GM12891 (cell line): ENCODE measurements at places on chromosomes 2 and 18.

- DNase-seq, result peak; percentile 30
Measured at GRCh38 chr2:119292226-119292625, 68.6 kb downstream of the STEAP3 start.

GRCh38 chr2:175435012-175435411 is 253.5 kb upstream of the ATP5MC3 start:
- DNase-seq, result no peak

GRCh38 chr18:28725876-28726275 is 548.9 kb upstream of the CDH2 start:
- no peak for DNase-seq

DNA sequence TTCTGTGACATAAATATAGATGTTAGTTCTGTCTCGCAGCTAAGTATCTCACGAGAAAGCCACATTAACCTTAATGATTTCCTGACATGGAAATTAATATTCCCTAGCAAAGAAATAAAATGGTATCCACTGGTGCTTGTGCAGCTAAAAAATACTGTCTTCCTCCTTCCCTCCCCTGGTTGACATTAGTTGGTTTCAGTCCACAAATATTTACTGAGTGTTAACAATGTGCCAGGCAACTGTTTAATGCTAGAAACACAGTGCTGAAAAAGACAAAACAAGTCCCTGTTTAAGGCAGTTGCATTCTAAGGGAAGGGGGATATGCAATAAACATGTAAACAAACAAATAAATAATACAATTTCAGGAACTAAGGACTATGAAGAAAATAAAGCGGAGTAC is 44.2 kb upstream of the VPS54 start:
- DNase-seq, result no peak

DNA sequence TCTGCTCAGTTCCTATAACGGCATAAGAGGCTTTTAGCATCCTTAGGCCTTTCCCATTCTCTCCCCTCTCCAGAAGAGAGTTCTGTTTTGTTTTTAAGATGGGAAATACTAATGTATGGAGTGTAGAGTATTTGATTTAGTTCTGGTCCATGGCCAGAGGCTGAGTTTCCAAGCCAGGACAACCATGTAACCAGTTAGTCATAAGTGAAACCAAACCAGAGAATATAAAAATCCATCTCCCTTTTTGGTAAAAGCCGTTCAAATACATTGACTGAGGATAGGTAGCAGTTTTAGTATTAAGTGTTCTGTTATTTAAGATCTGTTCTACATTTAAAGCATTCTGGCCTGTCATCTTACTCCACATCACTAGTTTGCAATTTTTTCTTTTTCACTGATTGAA is 3.1 kb downstream of the PSMD1 start:
- no peak for DNase-seq

GRCh38 chr18:55706898-55707297 is 118.9 kb upstream of the TCF4 start:
- no peak for DNase-seq

DNA sequence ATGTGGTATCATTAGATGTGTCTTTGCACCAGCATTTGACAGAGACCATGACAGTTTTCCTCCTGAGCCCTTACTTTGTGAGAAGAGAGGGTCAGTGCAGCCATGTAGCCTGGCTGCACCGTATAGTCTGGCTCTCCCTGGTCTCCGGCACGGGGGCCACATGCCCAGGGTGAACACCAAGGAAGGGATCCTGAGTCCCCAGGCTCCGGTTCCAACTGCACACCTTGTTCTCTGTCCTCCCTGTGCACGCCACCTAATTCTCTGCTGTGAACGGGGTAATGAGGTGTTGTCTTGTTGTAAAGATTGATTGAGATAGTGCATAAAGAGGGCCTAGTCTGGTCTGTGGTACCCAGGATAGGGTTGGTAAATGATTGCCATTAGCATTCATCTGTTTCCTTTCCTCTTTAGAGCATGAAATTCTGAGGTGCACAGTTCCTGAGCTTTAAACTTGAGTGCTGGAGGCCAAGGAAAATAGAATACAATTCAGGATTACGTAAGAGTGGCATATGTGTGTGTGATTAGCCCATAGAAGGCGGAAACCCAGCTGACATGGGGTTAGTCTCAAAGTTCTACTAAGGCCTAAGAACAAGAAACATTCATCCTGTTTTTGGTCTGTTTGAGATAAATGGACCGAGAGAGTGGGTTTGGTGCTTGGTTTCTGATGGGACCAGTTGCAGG is 55.5 kb downstream of the NCK2 start:
- DNase-seq, result no peak

- no peak for DNase-seq
Measured at GRCh38 chr18:62954366-62954765, 239.0 kb downstream of the PHLPP1 start.

DNA sequence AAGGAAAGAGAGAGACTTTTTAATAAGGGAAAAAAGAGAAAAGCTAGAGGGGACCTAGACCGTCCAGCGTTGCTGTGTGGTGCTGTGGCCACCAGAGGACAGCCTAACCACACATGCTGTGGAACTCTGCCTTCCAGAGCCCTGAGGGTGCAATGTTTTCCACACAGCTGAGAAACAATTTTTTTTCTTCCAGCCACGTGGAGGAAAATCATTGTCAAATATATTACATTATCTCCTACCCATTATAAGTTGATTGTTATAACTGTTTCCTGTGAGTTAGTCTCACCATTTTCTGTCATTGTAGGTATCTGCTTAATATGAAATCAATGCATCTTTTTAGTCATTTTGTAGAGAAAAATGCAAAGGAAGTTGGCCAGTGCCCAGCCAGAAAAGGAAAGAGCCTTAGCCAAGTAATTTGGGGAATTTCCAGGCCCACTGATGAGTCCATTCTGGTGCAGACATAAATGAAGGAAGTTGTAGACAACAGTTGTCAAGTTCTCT is 5.9 kb upstream of the MRPL19 start:
- DNase-seq, result no peak

- no peak for DNase-seq
Measured at GRCh38 chr2:165666605-165667004, 127.4 kb downstream of the GALNT3 start.

DNA sequence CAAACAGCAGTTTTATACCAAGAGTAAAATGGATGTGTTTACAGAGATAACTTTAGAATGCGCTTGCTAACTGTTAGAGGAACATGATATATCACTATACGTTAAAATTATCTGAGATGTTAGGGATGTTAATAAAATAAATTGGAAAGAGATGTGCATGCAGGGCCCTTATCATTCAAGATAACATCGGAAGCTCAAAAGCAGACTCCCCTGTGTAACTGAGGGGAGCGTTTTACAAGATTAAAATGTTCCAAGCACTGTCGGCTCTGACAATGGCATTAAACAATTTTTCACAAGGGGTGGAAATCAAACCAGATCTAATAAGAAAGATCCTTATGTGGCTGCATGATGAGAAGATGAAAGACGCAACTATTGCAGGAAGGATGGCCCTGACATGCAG is 53.3 kb upstream of the DCC start:
- no peak for DNase-seq

DNA sequence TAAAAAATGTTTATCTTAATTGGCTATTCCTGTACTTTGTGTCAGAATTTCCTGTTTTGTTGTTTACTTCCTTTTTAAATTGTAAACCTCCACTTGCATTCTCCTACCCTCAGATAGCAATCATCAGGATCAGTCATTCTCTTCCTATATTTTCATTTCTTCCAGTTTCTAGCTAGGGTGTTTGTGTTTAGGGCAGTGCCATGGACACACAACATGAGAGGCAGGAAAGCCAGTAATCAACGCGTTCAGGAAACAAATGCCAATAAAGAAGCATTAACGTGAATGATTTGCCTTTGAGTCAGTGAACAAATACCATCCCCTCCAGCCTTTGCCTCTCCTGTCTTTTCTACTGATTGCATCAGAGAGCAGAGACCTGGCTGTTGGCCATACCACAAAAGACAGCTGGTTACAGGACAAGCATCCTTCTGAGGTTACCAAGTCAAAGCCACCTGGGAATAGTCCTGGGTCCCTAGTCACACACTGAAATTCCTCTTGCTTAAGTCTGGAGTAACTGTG is 56.7 kb upstream of the FHL2 start:
- no peak for DNase-seq

GRCh38 chr2:10039658-10040410 is 3.5 kb upstream of the KLF11 start:
- DNase-seq, result no peak

GRCh38 chr2:199631129-199631528 is 173.4 kb upstream of the SATB2 start:
- DNase-seq, result no peak

DNA sequence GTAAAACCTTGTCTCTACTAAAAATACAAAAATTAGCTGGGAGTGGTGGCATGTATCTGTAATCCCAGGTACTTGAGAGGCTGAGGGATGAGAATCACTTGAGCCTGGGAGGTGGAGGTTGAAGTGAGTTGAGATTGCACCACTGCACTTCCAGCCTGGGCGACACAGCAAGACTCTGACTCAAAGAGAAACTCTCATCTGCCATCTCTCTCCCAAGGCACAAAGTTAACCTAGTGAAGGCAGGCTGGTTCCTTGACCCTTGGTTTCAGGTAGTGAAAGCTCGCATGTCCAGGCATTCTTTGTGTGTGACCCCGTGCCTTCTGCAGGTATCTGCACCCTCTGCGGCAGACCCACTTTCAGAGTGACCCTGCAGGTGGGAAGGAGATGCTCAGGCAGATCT is 100.0 kb downstream of the WDSUB1 start:
- no peak for DNase-seq

- DNase-seq, result no peak
Measured at GRCh38 chr2:43034242-43034619, 192.2 kb downstream of the ZFP36L2 start.

DNA sequence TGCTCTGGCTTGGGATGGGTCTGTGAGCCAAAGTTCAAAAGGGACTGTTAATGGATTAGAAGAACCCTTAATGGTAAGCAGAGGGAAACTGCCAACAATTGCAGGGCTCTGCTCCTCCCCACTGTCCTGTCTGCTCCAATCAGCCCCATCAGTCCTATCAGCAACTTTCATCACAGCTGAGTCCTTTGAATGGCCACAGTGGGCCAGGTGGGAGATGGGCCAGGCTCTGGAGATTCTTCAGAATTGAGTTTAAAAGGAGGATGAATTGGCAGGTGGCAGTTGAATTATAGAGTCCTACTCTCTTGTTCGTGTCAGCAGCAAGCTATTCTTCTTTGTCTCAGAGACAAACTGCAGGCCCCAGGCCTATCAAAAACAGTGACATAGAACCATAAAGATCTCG is 573.9 kb downstream of the EPHA4 start:
- DNase-seq, result no peak

- DNase-seq, result no peak
Measured at GRCh38 chr2:127356531-127356930, 31.2 kb downstream of the MAP3K2 start.

DNA sequence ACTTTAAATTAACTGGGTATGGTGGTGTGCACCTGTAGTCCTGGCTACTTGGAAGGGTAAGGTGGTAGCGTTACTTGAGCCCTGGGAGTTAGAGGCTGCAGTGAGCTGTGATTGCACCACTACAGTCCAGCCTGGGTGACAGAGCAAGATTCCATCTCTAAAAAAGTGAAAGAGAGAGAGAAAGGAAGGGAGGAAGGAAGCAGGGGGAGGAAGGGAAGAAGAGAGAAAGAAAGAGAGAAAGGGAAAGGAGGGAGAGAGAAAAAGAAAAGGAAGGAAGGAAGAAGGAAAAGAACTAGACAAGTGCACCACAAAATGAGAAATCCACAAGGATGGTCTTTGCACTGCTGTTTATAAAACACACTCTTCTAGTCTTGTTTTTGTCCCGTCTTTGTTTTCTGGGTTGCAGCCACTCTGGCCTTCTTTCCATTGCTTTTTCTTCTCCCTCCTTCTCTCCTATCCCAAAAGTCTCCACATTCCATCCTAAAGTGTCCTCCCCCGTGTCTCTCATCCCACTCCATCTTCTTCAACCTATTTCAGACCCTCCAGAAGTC is 32.0 kb downstream of the PKDCC start:
- DNase-seq, result no peak

GRCh38 chr2:218024871-218025270 is 22.1 kb upstream of the TNS1 start:
- no peak for DNase-seq

GRCh38 chr18:79400091-79400590 is 4.4 kb downstream of the NFATC1 start:
- peak; percentile 72 for DNase-seq

DNA sequence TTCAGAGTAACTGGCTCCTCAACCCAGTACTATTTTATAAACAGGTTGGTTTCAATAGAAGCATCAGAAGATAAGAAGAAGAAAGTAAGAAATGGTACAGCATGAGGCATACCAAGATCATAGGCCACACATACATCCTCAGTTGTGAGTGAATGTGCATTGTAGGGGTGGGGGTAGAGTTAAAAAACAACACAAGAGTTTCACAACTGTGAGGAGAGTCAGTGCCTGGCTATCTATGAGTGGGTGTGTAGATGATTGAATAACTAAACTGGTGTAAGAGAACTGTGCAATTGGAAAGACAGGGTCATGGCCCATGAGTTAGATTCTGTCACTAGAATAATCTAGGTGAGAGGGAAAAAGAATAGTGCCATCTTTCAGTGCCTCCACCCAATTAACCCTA is 748.2 kb upstream of the ACVR2A start:
- no peak for DNase-seq

DNA sequence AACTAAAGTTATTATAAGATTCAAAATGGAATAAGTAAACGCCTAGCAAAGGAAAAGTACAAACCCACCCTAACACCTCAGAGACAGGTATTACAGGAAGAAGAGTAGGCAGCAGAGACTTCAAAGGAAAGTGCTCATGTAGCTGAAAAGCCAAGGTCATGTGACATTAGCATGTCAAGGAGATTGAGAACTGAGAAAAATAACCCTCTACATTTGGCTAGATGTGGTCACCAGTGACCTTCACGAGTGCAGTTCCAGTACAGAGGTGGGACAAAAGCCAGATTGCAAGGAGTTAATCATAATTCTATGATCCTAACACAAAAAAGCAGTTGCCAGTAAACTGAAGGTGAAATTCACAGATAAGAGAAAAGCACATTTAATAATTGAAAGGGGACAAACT is 252.7 kb downstream of the ZEB2 start:
- DNase-seq, result no peak

GRCh38 chr2:24816884-24817283 is 23.7 kb downstream of the CENPO start:
- DNase-seq, result no peak

DNA sequence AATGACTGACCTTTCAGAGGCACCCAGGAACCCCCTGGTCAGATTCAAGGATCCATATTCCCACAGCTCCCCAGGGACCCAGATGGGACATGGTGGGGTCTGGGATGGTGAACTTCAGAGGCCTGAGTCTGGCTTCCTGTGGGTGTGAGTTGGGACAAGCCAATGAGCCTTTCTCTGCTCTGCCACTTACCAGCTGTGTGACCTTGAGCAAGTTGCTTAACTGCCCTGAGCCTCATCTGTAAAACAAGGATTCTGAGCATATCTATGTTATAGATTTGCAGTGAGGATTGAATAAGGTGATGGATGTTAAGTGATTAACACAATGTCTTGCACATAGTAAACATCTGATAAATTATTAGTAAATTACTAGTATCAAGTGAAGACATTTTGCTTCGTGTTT is 6.4 kb downstream of the ABCG8 start:
- DNase-seq, result no peak

- no peak for DNase-seq
Measured at GRCh38 chr18:31223371-31223770, 60.7 kb upstream of the DSC1 start.
